AG08395 (cell line): ENCODE measurements at places on chromosomes 5 and 9.
A peak's percentile ranks its signal among the peaks of the same experiment; 100 is the strongest.

DNA sequence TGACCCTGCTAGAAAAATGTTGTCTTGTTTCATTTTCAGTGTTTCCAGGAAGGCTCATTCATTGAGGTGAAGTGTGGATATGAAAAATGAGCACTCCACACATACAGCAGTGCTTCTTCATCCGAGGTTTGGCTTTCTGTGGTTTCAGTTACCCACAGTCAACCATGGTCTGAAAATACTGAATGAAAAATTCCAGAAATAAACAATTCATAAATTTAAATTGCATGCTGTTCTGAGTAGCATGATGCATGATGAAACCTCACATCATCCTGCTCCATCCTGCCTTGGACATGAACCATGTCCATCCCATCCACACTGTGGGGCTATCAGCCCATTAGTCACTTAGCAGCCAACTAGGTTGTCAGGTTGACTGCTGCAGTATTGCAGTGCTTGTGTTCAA is 10.4 kb upstream of the SLC45A2 start:
- DNase-seq, result peak; percentile 71

GRCh38 chr5:131296213-131296672 is 32.4 kb downstream of the CDC42SE2 start:
- no peak for DNase-seq

- no peak for DNase-seq
These were observed 110.8 kb upstream of the SLC30A5 start for GRCh38 chr5:68983043-68983442.

- peak; percentile 66 for DNase-seq
These were observed 55.7 kb downstream of the TSSK1B start for GRCh38 chr5:113378959-113379541.

DNA sequence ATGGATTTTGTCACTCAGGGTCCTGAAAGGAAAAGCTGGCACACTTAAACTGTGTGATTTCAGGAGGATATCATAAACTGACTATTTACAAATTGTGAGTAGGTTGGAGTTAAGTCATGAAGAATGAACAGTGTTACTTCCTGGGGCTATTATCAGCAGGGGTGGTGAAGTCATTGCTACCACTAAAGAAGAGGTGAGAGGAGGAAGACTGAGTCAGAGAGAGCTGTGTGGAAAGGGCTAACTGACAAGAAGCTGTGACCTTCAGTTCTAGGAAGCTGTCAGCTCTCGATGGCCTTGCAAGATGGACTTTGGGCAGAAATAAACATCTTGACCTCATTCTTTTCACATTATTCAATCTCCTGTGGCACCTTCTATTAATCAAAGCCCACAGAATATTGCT is 72.3 kb upstream of the STARD4 start:
- peak; percentile 17 for DNase-seq

DNA sequence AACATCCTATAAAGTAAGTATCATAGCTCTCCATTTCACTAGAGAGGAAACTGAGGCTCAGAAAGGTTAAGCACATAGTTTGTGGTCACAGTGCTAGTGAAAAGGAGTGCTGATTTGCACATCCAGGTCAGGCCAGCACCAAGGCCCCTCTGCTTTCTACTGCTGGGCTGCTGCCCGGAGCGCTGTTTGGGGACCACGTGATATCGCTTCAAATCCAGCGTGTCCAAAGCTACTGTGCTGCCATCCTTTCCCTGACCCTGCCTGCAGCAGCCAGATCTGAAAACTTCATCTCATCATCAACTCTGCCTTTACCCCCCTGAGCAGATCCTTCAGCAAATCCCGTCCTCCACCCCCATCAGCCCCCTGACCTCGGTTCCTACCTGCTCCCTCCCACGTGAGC is 40.7 kb upstream of the AKNA start:
- DNase-seq, result no peak

- no peak for DNase-seq
These were observed 182.2 kb downstream of the MCTP1 start for GRCh38 chr5:95102687-95103086.

GRCh38 chr5:85896514-85896913 is 721.2 kb upstream of the COX7C start:
- no peak for DNase-seq

DNA sequence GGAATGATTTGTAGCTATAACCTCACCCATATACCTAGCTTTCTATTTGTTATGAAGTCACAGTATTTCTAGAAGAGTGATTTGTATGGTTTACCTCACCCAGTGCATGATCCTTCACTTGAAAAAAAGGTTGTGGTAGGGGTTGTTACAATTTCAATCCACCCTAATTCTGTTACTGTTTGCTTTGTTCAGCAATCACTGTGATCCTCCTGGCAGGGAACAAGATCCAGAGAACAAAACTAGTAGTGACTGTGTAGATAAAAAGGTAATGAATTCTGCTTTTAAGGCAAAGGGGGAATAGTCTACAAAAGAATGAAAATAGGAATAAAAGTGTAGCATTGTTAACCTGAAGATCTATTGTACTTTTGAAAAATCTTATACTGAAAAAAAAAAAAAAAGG is 191.3 kb upstream of the SH3GL2 start:
- DNase-seq, result no peak

DNA sequence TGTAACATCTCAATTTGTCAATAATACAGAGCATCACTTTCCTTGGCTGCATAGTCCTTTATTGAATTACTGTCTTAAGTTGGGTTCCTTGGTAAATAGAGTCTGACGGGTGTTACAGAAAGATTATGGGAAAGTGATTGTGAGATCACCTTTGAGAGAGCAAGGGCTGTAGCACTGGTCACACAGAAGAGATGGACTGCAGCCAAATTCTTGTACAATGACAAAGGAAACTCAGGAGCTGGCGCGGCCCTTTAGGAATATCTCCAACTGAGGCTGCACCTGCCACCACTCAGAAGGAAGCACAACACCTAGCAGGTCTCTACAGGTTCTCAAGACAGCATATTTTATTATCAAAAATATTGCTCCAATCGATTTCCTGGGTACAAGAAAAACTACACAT is 350.0 kb upstream of the ISL1 start:
- DNase-seq, result no peak

DNA sequence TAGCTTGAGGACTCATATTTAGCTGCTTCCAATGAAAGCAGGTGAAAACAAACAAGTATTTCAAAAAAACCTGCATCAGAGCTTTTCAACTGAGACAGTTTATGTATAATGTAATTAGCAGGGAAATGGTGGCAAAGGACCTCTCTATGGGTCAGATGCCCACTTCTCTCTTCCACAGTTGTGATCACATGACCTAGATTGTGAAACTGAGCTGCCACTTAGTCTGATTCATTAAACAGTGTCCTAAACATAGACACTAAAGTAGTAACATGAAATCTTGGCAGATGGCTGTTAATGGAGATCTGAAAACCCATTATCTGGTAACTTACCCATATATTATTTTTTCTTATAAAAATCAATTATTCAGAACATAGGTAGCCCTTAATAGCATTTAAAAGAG is 663.6 kb upstream of the RIOK2 start:
- no peak for DNase-seq

DNA sequence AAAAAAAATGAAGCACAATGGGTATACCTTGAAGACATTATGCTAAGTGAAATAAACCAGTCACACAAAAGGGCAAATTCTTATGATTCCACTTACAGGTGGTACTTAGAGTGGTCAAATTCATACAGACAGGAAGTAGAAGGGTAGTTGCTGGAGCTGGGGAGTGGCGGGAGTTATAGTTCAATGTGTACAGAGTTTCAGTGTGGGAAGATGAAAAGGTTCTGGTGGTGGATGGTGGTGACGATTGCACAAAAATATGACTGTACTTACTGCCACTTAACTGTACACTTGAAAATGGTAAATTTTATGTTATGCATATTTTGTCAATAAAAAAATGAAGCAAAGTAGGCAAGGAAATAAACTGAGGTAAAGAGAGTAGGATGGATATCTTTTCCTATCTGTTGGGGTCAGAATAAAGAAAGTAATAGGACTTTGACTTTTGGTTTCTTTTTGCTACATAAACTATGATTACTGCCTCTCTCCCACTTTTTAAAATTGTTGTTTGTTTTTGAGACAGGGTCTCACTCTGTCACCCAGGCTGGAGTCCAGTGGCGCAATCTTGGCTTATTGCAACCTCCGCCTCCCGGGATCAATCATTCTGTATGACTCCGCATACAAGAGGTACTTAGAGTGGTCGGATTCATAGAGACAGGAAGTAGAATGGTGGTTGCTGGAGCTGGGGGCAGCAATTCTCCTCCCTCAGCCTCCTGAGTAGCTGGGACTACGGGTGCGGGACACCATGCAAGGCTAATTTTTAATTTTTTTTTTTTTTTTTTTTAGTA is 4.0 kb upstream of the PSAT1 start:
- no peak for DNase-seq

DNA sequence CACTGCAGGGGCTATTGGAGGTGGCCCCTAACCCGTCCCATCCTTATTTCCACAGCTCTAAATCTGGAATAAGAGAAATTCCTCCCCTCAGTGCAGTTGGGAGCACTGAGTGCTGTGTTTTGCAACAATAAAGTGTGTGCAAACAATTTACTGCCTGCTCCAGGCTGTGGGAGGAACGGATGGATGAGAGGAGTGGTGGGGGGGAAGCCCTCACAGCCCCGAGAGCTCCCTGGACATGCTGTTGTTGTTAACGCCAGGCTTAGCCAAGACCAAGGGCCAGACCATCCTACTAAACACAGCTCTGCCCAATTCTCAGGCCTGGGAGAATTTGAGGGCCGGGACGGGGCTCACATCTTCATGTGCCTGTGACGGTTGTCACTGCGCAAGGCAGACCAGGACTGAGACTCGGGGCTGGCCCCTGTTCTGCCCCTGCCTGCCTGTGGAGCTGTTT is 200.2 kb downstream of the DAB2IP start:
- DNase-seq, result no peak

- DNase-seq, result no peak
These were observed 440.5 kb upstream of the ZNF608 start for GRCh38 chr5:125186911-125187375.

DNA sequence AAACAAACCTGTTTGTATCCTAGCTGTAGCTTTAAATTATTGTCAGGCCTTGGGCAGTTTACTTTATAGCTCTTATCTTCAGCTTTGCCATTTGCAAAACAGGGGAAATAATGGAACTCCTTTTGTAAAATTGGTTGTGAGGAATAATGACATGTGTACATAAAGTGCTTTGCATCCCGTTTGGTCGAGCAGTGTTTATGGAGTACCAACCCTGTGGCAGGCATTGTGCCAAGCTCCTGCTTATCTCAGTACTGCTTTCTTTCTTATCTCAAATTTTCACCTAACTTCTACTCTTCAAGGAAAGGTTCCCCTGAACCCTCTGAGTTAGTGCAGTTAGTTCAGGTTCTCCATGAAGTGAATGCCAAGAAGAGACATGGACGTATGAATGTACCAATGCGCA is 9.4 kb upstream of the TENT2 start:
- DNase-seq, result no peak

- peak; percentile 67 for DNase-seq
These were observed 724 bp downstream of the SGTB start for GRCh38 chr5:65721050-65721719.

DNA sequence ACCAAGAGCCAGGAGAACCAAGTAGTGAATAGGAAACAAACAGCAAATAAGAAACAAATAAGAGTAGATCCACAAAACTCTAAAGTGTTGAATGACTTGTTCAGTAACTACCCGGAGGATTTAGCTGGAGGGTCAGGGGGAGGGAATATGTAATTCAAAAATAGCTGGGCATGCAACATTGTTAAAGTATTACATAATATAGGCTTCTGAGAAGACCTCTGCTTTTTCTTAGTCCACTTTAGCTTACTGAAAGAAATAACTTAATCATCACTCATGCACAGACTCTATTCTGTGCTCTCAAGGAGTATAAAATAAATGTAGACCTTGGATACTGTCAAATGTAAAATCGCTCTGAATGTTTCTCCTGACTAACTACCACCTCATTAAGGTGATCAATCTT is 183.2 kb upstream of the POU5F2 start:
- DNase-seq, result no peak

GRCh38 chr9:89234205-89235067 is 55.8 kb upstream of the SHC3 start:
- DNase-seq, result no peak

DNA sequence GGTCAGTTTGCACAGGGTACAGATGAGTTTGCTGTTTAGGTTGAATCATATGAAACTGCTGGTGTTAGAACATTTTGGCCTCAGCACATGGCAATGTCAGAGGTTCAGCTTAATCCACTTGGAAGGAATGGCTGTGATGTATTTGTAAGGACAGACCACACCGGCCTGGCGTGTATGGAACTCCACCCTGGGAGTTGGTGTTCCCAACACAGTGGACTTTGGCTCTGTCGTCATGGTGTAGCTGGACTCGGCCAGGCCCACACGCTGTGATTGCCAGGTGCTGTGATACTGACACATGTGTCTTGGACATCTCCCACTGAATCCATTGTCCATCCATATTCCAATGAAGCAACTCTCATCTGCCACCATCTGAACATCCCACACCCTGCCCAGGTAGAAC is 90.3 kb downstream of the ZNF618 start:
- no peak for DNase-seq

DNA sequence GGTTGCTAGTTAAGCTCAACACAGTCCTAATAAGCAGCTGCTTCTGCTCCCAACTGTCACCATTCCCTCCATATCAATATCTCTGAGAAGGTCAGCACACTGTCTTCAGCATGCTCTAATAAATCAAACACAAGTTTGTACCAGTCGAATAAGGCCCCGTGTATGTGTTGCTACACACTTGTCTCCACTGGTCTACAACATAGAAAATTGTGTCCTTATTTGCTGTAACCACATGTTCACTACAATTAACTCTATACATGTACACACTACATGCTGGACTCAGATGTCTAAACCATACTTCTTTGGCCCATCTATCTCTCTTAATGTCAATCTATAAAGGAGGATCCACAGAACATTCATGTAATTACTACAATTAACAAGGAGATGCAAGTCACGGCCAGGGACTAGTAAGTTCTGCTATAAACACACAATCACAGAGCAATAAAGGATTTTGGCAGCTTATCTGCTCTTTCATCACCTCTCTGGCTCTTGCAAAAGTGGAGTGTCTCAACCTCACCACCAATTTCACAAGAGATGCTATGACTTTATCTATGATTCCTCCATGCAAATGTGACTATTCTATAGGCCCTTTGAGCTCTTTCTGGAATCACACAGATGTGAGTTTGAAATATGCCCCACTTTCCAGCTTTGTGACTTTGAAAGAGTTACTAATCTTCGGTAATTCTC is 143.9 kb downstream of the SEMA5A start:
- peak; percentile 8 for DNase-seq

GRCh38 chr9:91948597-91949391 is 1.2 kb downstream of the ROR2 start:
- DNase-seq, result peak; percentile 36

GRCh38 chr9:135717410-135717809 is 15.4 kb downstream of the KCNT1 start:
- no peak for DNase-seq

DNA sequence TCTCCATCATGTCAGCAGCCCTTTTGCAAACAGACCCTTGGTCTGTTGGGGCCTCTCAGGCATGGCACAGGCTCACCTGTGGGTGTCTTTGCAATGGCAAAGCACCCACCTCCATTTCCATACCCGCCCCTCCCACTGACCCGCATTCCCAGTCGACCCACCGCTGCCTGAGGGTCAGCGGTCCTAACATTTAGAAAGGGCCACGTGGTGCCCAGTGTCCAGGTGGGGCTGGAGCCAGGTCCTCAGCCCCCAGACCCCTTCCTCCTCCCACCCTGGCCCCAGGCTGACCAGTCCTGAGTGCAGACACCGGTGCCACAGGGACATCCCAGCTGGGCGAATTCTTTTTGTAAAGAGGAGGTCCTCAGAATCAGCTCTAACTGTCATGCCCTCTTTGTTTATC is 43.3 kb upstream of the CEP72 start:
- DNase-seq, result no peak

GRCh38 chr9:134951461-134951860 is 33.7 kb upstream of the FCN1 start:
- DNase-seq, result no peak

- DNase-seq, result peak; percentile 75
These were observed 21.3 kb upstream of the GBGT1 start for GRCh38 chr9:133184971-133185370.
